Posterior vena cava (tissue), 2 donors: ENCODE measurements at places on chromosomes 7 and 10. TPM values are rescaled to one million over a fixed set of nuclear protein-coding genes. Genes with fewer than 3 reads are reported as not detected.

- no peak for DNase-seq
These were observed 72.2 kb upstream of the EFCAB10 start for GRCh38 chr7:105653441-105654005.

The BAMBI gene
- total RNA-seq: 11.1 TPM

DNA sequence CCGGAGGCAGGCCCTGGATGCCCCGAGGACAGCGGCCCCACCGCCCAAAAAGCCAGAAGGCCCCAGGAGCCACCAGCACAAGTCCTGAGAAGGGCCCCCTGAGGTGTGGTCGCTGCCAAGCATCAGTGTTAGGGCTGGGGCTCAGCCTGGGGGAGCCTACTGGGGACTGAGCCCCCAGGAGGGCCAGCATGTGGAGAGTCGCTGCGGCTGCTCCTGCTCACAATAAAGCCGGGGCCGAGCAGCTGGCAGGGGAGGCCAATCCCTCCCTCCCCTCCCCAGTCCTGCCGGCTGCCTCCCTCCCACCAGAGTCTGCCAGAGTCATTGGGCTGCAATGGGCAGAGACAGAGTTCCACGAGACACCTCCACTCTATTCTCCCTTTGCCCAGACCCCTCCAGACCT, 3.1 kb upstream of the ASIC3 start:
- DNase-seq: no peak

DNA sequence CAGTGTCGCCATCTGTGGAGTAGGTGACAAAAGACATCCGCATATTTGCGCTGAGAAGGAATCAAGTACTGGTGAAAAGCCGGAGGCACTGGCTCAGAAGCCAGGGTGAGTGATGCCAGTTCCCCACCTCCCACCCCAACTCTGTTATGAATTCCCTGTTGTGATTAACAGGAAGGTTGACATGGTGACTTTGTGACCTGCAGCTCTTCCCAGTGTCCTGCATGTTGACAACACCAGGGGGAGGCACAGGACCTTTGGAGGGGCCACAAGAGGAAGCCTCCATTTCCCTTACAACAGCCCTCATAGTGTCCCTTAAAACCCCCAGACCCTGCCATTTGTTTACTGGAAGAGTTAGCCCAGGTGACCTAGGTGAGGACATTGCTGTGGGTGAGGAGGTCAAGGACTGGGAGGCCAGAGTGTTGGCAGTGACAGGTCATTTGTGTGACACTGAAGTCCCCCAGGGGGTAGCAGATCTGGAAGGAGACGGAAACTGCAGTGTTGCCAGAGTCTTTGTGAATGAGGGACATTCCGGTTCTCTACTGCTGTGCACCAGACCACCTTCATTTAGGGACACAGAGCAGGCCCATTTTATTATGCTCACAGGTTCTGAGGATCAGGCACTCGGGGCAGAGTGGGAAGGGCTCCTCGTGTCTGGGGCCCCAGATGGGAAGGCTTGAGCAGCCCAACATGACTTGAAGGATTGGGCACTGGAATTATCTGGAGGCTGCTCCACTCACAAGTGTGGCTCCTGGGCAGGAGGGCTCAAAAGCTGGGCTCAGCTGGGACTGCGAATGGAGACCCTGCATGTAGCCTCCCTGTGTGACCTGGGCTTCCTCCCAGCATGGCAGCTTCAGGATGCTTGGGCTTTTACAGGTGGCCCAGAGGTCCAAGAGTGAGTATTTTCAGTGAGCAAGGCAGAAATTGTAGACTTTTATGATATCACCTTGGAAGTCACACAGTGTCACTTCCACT, 13.0 kb upstream of the ANTXRL start:
- no peak for DNase-seq

The CPN1 gene
- total RNA-seq: not detected

The CDHR1 gene
- total RNA-seq: 0.28 TPM
